ENCODE measurements at places on chromosomes 1 and 21.

GRCh38 chr1:111565968-111566367 is 53.6 kb upstream of the RAP1A start:
- DNase-seq = no peak

DNA sequence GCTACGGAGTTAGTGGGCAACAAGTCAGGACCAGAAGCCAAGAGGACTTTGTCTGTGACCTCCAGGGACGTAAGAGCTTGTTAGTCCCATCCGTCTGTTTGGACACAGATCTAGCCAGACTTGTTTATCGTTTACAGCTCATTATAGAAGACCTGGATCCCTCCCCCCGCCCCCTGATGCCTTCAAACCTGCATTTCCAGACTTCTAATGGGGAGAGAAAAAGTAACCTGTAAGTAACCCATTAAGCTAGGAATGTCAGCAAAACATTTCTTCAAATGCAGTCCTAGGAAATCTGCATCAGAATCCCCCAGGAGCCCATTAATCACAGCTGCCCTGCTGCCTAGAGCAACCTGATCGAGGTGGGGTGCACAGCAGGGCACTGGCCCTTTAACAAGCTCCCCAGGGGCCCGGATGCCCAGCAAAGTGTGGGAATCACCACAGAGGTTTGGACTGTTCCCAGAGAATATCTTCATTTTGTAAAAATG is 1.4 kb upstream of the MAD2L2 start:
- no peak for DNase-seq

GRCh38 chr21:25801217-25802014 is 66.6 kb downstream of the GABPA start:
- DNase-seq = peak; percentile 49

GRCh38 chr1:224170748-224171478 is 12.1 kb upstream of the DEGS1 start:
- DNase-seq = no peak

- DNase-seq = no peak
Measured at GRCh38 chr21:40531431-40532110, 315.4 kb downstream of the DSCAM start.

GRCh38 chr1:15258833-15259621 is 12.0 kb downstream of the FHAD1 start:
- no peak for DNase-seq

DNA sequence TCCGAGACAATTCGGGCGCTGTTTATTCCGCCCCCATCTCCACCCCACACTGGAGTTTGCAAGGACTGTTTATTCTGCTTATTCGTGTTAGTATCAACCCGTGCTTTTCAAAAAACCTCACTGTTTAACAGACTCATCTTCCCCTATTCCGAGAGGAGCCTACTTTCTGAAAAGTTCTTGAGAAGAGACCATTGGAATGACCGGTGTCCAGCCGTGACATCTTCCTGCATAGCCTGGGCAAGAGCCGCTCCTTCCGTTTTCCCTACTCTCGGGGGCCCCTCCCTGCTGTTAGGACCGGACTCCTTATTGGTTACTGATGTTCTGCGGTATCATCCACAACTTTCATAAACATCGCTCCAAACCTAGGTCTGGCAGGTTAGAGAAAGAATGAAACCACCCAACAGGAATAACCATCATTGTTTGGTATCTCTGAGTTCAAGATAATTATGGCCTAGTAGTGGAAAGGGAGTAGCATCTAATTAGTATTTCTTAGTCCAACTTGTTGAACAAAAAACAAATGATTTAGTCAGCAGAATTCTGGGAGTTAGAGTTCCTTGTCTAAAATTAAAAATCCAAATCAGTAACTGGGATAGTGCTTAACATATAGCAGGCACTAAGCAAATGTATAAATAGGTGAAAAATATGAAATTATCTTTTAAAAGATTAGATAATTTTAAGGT is 837 bp downstream of the STXBP3 start:
- DNase-seq = peak; percentile 66

DNA sequence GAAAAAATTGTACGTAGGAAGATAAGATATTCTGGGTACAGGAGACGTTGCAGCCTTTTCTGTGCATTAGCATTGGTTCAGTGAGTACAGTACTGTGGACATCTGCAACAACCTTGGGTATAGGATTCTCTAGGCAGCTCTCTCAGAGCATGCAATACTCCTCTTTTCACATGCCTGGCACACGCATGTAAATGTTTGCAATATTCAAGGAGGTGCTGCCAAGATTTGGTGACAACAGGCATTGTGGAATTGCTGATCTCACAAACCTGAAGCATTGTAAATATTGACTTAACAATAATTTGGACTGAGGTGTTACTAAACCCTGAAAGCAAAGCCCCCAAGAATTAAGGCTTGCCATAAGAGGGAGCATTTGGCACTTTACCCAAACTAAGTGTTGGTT is 126.8 kb downstream of the GRIK1 start:
- DNase-seq = no peak

DNA sequence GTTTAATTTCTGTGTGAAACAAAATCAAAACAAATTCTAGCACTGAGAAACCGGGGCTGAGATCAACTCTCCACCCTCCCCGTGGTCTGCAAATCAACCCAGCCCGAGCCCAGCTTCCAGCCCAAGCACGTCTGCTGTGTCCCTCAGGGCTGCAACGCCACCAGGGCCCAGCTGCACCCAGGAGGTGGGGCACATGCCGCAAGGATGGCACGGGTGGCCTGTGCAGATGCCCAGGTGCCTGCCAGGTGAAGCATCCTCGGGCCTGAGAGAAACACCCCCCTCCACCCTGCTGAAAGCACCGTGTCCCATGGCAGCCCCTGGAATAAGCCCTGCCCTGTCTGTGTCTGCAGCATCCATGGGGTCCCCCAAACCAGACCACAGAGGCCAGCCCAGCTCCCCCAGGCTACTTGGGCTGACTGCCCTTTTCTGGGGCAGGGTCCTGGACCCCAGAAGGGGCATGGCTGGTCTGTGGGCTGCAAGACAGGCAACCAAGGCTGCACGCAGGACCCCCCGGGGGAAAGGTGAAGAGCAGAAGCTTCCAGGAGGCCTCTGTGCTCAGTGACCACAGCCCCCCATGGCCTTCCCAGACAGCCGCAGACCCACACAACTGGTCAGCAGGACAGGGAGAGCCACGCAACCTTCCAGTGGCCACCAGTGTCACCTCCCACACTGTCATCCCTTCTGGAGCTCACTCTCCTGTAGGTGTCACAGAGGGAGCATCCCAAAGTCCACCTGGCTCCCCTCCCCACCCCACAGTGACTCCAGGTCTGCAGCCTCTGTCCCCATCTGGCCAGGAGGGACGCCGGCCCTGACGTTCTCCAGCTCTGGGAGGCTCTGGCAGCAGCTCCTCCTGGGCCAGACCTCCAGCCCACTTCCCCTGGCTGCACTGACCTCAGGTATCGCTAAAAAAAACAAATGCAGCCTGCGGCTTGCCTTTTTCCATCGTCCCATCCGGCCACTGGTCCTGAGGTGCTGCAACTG is 7.7 kb downstream of the WNT9A start:
- DNase-seq = no peak

DNA sequence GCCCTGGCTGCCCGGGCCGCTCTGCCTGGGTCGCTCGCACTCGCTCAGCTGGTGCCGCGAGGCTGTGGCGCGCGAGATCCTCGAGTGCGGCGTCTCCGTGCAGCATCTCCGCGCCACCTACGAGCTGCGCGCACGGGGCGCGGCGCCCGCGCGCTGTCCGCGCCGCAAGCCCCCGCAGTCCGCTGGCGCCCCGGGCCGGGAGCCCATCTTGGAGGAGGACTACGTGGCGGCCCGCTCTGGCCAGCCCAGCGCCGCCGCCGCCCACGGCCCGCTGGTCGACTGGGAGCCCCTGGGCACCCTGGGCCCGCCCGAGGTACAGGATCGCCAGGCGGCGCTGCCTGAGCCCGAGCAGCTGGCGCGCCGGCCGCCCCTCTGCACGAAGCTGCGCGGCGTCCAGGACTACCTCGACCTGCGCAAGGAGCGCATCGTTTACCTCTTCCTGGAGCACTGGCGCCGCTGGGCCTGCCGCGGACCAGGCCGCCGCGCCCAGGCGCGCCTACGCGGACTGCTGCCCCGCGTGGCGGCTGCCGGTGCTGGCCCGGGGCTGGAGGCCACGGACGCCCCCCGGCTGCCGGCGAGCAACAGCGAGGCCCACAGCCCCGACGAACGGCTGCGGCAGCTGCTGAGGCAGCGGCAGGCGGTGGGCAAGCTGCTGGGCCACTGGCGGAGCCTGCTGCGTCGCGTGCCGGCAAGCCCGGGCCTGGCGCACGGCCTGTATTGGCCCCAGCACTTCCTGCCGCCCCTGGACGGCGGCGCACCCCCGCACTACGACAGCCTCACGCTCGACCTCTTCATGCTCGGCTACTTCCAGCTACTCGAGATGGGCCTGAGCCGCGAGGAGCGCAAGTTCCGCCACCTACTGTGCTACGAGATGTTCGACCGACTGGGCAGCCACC is 10.9 kb downstream of the TNFRSF25 start:
- no peak for DNase-seq

DNA sequence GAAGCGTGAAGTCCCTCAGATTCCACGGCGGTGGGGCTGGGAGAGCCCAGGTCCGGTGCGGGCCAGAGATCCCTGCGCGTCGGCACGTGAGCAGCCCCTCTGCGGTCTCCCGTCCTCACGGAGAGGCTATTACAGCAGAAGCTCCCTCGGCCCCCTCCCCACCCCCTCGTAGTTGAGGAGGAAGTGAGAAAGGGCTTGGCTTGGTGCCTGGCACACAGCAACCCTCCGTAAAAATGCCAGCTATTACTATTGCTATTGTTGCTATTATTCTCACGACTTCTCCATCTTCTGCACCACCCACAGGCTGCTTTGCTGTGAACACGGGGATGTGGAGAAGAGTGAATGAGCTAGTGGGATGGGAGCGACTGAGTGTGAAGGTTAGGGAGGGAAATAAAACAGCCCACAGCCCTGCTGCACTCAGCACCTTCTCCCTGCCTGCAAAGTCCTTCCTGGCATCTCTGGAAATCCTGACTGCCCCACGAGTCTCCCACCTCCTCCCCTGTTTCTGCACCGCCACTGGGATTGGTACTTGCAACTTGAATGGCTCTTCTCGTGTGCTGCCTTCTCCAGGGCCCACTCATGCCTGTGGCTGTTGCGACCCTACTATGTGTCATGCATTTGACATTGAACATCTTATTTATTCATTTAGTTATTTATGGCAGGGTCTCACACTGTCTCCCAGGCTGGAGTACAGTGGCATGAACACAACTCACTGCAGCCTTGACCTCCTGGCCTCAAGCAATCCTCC is 26.6 kb downstream of the ZBTB18 start:
- no peak for DNase-seq

GRCh38 chr1:102466487-102466886 is 469.8 kb upstream of the OLFM3 start:
- DNase-seq = no peak

- no peak for DNase-seq
Measured at GRCh38 chr1:171988243-171988885, 147.1 kb downstream of the DNM3 start.

DNA sequence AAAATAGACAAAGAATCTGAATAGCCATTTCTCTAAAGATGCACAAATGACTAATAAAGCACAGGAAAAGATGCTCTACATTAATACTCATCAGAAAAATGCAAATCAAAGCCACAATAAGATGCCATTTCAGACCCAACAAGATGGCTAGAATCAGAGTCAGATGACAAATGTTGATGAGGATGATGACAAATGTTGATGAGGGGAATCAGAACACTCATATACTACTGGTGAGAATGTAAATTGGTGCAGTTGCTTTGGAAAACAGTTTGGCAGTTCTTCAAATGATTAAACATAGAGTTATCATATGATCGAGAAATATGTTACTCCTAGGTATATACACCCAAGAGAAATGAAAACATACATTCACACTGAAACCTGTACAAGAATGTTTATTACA is 33.9 kb downstream of the LRRC40 start:
- DNase-seq = no peak

GRCh38 chr1:241639623-241640148 is 483 bp downstream of the CHML start:
- DNase-seq = no peak

DNA sequence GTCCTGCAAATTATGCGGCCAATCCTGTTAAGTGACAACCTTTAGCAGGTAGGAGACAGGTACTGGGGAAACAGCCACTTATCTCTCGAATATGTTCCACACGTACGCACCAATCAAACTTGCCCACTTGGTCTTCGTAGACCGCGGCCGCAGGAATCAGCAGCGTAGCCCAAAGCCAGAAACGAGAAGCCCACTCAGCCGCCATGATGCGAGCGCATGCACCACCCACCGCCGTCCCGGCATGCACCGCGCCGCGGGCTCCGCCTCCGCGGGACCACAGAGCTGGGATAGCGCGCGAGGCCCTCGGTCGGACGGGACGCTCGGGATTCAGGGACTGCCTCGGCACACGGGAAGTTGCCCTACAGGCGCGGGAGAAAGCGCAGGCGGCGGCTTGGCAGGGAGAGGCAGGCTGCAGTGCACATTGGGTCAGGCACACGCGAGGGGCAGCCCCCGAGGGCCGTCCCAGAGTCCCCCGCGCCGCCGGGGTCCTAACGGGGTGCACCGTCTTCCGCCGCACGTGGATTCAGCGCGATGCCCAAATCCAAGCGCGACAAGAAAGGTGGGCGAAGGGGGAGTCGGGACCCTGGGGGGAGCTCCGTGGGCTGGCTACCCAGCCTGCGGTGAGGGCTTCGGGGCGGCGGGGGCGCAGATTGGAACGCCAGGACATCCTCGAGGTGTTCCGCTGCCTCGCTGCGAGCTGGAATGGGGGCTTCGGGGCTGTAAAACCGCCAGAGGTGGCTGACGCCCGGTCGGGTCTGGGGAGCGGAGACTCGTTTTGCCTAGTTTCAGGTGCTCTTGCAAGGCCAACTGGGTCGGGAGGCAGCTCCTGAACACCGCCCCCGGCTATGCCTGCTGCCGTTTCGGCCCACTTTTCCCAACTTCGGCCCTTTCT is at the start of the genes EMC1 and MRTO4:
EMC1 (minus strand) TSS at position 220 of the 892 bp plus-strand sequence; CDS start at position 205, 15 bp downstream.
MRTO4 (plus strand) TSS at position 501 of the 892 bp plus-strand sequence; CDS start at position 532, 31 bp downstream.
- peak; percentile 90 for DNase-seq

- DNase-seq = no peak
Measured at GRCh38 chr21:28152732-28153131, 839.9 kb downstream of the LTN1 start.

DNA sequence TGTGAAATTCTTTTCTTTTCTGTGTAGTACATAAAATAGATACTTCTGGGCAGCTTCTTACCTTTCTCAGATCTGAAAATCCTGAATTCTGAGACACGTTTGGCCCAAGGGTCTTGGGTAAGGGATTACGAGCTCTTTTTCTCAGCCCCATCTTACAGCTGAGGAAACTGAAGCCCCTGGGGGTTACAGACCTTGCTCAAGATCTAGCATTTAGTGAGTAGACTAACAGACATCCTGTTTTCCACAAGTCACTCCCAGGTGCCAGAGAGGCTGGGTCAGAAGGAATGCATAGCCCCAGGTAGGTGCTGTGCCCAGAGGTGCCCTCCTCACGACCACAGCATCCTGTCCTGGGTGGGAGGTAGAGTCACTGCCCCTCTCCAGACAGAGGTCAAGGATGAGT is 13.2 kb upstream of the CREG1 start:
- DNase-seq = no peak
